Stimulated activated CD8-positive, alpha-beta memory T cell treated with anti-CD3 and anti-CD28 coated beads, Interleukin-4, amount 100 ng/mL, for 24 hours (primary cell): ENCODE measurements at places on chromosomes 3 and 15.

DNA sequence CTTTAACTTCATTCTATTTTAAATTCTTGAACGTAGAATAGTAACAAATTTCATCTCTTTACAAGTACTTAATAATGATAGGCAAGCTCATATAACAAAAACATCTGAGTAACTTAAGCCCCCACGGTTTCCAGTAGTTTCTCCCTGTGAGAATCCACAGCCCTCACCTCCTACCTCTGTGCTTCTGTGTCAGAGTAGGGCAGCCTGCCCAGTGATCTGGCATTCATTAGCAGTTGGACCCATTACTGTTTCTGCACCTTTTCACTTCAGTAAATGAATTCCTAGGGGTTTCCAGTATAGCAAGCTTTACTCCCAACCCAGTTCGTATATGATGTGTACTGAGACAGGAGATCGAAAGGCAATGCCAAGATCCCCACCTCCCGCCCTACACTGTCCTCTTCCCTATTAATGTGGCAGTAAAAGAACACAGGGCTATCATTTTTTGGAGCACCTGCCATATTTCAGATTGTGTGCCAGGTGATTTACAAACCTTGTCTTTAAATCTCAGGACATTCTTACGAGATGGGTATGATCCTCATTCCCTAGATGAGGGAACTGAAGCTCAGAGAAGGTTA is 40.8 kb downstream of the EIF2AK4 start:
- DNase-seq: no peak

GRCh38 chr3:44442596-44443309 is 34.7 kb downstream of the ZNF445 start:
- no peak for DNase-seq

DNA sequence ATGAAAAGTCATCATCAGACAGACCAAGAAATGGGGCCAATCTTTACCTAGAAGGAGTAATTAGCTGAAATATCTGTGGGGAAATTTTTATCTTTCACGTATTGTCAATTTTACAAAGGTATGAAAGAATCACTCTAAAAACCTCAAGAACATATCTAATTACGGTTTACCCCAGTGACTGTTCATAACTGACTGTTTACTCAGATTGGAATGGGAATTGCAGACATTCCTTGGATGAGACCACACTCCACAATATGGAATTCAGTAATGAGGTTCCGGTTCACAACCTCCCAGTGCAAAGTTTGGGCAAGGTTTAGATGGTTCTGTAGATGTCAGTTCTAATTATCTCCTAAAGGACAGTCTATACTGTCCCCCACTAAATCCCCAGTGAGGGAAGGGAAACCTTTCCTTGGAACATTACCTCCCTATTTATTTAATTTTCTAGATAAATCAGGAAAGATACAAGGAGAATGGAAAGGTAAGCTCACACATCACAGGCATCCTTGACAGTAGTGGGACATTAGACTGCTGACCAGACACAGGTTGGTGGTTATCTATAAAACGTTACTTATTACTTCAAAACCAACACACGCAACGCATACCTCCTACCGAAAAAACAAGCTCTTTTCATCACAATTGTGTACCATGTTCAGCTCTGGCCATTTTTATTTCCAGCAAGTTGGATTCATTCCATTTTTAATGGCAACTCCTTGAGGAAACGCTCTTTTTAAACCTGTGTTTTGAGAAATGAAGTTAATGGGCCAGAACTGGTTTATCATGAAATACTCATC is 129.9 kb downstream of the RORA start:
- DNase-seq: no peak

- no peak for DNase-seq
Observed at GRCh38 chr3:37129871-37130270, 44.5 kb downstream of the LRRFIP2 start.

DNA sequence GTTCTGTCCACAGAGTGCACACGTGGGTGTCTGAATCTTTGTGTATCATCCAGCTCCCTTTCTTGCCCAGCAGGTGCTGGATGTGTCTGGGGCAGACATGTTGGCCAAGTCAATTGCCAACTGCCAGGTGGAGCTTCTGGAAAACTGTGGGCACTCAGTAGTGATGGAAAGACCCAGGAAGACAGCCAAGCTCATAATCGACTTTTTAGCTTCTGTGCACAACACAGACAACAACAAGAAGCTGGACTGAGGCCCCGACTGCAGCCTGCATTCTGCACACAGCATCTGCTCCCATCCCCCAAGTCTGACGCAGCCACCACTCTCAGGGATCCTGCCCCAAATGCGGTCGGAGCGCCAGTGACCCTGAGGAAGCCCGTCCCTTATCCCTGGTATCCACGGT is 12.5 kb upstream of the RPP14 start:
- no peak for DNase-seq

GRCh38 chr3:114025451-114025850 is 30.9 kb downstream of the CCDC191 start:
- no peak for DNase-seq

- no peak for DNase-seq
Observed at GRCh38 chr3:85255949-85256348, 297.2 kb downstream of the CADM2 start.

GRCh38 chr15:74373056-74373650 is 5.7 kb upstream of the CYP11A1 start:
- no peak for DNase-seq

DNA sequence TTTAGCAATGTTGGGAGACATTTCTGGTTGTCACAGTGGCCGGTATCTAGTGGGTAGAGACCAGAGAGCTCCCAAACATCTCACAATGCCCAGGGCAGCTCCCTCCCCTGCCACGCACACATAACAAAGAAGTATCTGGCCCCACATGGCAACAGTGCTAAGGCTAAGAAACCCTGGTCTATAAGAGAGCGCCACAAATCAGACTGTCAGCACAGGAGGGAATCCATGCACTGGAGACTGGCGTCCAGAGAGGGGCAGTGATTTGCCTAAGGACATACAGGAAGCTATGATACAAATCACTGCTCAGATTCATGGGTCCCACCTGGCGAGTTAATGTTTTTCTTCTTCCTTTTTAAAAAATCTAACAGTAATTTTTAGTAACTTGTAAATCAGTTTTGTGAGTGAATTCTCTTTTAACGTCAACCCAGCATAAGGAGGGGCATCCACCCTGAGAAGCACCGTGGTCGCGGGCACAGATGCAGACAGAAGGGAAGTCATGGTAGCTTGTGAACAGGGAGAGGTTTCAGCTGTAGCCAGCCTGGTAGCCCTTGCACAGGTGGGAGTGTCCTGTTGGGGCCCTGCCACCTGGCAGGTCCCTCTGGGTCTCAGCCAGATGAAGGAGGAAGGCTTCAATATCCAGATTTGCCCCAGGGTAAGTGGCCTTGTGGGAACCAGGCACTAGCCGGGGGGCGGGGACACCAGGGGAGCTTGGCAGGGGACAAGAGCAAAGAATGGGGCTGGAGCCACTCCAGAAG is 8.7 kb downstream of the ISG20 start:
- DNase-seq: no peak

DNA sequence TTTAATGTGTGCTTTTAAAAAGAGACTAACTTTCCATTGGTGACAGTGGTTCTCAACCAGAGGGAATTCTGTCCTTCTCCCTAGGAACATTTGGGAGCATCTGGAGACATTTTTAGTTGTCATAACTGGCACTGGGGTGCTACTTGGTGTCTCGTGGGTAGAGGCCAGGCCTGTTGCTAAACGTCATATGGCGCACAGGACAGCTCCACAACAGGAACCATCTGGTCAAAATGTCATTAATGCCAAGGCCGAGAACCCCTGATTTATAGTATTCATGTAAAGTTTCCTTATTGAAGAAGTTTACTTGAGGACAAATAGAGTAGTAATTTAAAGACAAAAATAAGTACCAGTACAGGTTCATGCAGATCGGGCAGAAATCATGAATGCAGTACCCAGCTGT is 164.2 kb downstream of the FEZF2 start:
- no peak for DNase-seq

GRCh38 chr15:85026304-85027032 is 44.8 kb downstream of the PDE8A start:
- DNase-seq: no peak

DNA sequence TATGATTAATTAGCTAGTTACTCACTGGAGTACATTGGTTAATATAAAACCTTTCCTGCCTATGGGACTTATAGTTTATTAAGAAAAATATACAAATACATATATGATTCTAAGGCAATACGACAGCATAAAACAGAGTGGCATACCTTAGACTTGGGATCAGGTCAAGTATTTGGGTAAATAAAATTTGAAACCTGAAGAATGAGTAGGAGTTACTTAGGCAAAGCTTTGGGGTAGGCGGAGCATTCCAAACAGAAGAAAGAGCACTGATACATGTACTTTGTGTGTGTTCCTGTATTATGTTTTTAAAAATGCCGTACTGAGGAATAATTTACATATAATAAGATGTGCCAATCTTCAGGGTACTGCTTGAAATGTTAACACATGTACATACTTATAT is 15.1 kb downstream of the ZPLD1 start:
- no peak for DNase-seq

DNA sequence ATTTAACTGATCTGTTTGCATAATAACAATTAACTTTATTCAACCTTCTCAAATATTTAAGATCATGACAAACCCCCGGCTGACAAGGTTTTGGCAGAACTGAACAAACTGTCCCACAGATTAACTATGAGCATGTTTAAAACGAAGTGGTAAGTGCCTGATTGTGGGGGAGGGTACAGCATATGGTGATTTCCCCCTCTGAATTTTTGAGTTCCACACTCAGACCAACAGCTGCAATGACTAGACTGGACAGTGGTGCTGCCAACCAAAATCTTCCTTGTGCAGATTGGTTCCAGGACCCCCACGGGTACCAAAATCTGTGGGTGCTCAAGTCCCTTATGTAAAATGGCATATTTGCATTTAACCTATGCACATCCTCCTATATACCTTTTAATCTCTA is 449.5 kb downstream of the SHQ1 start:
- no peak for DNase-seq

- no peak for DNase-seq
Observed at GRCh38 chr15:25844981-25845680, 18.0 kb downstream of the ATP10A start.

- no peak for DNase-seq
Observed at GRCh38 chr15:88323976-88324740, 67.6 kb upstream of the NTRK3 start.

DNA sequence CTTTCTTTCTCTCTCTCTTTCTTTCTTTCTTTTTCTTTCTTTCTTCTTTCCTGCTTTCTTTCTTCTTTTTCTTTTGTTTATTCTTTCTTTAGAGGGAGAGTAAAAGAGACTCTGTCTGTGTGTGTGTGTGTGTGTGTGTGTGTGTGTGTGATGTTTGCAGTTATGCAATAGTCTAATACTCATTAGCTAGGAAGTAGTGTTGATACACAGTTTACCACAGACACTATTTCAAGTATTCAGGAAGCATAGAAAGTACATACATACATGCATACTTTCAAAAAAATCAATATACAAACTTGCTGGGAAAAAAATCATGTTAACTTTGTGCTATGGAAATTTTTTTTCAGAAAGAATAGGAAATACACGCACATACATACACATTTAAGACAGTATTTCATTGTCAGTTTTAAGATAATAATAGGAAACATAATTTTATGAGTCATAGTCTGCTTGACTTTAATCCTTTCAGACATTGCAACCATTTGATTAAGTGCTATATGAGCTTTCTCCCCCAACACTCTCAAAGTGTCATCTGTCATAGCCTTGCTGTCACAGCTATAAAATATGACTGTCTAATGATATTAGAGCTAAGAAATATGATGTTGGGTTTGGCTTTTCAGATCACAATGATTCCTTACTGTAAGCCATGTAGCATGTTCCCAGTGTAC is 74.9 kb upstream of the EPHA3 start:
- no peak for DNase-seq

GRCh38 chr15:47917881-47918280 is 200.6 kb downstream of the SEMA6D start:
- no peak for DNase-seq

- DNase-seq: no peak
Observed at GRCh38 chr15:59818336-59818735, 129.2 kb upstream of the BNIP2 start.

DNA sequence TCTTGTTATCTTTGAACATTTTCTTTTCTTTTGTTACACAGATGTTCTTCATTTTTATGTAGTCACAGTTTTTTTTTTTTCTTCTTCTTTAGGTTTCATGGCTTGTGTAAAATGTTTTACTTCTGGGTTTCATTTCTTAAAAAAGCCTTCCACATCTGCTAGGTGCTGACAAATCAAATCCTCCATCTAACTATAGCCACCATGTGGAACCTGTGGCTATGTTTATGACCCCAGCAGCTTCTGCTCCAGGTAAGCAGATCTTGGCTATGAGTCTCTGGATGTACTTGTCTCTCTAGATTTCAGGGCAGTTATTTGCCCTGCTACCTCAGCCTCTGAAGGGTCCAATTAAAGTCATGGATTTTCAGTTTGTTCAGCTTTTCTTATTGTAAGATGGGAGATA is 44.5 kb downstream of the OXSM start:
- no peak for DNase-seq

DNA sequence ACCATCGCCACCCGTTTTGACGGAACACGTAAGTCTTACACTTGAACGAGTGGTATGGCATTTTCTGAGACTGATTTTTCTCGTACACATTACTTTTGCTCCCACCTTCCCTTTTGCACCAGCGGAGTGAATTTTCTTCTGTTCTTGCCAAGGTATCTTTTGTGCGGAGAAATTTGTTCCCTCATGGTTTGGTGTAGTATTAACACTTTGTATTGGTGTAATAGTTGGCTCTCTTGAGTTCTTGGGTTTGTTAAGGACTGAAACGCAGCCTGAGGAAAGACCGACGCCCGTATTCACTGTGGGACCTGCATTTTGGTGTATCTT is 420 bp downstream of the KCNH8 start:
- no peak for DNase-seq

- no peak for DNase-seq
Observed at GRCh38 chr3:133136114-133137041, 98.2 kb downstream of the TMEM108 start.

DNA sequence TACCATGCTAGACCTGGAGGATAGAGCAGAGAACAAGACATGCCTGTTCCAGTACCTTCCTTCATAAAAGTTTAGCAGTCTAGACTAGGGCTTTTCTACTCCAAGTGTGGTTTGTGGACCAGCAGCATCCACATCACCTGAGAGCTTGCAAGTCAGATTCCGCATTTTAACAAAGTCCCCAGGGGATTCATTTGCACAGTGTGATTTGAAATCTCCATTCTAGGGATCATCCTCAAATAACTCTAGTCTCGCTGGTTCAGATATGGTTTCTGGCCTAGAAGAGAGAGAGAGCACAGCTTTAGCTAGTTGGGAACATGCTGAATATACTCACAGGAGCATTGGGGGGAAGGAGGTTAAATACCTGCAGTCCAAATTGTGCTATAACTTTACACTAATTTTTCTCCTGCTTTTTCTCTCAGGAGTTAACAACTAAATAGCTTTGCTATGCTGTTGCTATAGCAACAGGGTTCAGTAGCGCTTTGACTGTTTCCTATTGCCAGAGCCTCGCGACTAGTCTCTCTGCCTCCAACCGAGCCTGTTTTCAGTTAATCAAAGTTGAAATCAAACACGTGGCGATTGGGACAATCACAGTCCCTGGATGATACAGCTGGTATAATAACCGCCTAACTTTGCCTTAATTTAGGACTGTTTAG is 64.0 kb upstream of the RASGRF1 start:
- DNase-seq: no peak

- DNase-seq: no peak
Observed at GRCh38 chr15:75745305-75745704, 32.7 kb upstream of the CSPG4 start.
